ENCODE measurements at places on chromosomes 7 and 10.
A peak's percentile ranks its signal among the peaks of the same experiment; 100 is the strongest.

- peak; percentile 78 for DNase-seq
These were observed 15.4 kb downstream of the GPNMB start for GRCh38 chr7:23261843-23262452.

- no peak for DNase-seq
These were observed 62.5 kb upstream of the KMT2E start for GRCh38 chr7:104951546-104951945.

DNA sequence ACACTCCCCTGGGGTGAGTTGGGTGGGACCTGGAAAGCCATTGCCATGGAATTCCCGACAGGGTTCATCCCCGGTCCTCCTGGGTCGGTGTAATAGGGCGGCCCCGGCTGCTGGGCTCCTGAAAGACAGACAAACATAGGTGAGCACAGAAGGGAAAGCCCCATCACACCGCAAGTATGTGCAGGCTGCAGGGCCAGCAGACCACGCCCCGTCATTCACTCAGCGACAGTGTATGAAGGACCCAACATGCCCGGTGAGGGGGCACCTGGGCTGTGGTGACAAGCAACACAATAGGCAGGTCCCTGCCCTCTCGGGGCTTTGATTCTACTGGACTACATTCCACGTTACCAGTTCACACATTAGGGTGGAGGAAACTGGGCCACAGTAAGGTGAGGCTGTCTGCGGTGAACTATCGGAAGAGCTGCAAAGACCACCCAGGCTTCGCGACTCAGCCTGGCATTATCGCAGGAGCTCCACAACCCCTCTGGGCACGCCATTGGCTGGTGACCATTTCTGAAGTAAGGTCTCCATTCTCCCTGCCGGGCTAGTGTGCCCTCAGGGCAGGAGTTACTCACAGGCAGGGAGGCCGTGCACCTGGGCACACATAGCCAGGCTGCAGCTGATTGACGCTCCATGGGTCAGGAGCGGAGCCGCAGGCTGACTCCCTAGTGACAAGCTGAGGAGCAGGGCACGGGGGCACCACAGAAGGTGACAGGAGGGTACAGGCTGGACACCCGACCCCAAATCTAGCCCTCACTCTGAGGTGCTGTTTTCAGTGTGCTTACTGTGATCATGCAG, 99.2 kb downstream of the VOPP1 start:
- DNase-seq = peak; percentile 31

GRCh38 chr10:126336801-126337200, 51.5 kb downstream of the ADAM12 start:
- DNase-seq = no peak

- peak; percentile 38 for DNase-seq
These were observed 2.9 kb downstream of the TECPR1 start for GRCh38 chr7:98249106-98249505.

GRCh38 chr10:44731283-44731682, 179.9 kb upstream of the TMEM72 start:
- DNase-seq = no peak

DNA sequence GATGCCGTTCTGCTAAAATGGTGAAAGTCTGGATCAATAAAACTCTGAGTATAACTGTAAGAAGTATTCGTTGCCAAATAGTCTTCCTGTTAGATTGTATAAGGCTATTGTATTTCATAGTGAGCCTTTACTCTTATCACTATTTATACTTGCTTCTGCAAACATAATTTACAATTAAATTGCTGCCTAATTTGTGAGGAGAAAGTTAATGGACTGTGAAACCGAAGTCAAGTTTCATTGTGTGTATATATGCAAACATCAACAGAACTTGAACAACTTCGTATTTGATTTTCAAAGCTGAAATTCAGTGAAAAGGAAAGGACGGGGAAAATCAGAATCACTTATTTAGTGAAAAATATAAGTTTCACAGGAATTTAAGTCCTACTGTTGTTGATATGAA, 135.9 kb upstream of the CCDC6 start:
- DNase-seq = peak; percentile 75

DNA sequence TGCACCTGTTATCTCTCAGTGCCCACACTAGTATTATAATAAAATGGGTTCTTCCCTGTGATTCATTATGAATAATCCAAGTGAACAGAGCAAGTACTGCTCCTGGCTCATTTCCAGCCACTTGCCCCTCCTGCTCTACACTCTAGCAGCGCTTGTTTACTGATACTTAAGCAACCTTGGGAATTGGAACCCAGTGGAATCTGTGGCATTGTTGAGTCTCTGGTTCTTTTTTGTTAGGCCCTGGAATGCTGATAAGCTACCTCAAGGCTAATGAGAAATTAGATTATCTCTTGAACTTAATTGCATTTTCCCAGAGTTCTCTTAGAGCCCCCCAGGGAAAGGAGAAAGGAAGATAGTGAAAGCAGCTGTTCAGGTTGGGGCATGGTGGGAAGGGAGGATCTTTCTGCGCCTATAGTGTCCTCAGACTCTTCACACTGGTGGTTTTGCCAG, 34.0 kb downstream of the PRKAR2B start:
- DNase-seq = peak; percentile 22

DNA sequence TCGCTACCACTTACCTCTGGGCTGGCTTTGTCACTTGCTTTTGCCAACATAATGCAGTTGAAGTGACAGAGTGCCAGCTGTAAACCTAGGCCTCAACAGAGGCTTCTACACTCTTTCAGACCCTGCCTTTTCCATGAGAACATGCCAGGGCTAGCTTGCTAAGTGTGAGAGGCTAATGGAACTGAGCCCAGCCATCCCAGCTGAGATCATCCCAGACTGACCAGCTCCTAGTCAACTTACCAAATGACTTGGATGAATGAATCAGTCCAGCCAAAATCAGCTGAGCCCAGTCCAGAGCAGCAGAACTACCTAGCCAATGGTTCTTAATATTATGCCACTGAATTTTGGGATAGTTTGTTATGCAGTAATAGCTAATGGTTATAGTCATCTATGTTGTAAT, 34.7 kb upstream of the MKLN1 start:
- no peak for DNase-seq

GRCh38 chr7:26861050-26861449, 3.3 kb downstream of the SKAP2 start:
- peak; percentile 81 for DNase-seq

DNA sequence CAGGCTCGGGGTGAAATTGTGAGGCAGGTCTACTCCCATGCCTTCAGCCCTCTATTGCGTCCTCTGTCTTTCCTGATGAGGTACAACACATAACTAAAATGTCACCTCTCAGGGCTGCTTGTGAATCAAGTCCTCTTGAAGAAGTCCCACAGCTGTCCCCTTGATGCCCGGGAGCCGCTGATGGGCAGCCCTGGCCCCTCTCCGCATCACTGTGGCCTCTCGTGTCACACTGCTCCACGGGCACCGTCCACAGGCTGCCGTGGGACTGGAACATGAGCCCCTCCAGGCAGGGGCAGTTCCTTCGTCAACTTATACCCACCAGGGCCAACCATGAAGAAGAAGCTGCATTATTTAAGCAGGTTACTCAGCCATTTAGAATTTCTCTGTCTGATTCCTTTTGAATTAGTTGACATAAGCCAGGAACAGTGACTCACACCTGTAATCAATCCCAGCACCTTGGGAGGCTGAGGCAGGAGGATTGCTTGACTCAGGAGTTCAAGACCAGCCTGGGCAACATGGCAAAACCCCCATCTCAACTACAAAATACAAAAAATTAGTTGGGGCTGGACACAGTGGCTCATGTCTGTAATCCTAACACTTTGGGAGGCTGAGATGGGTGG, 58.5 kb upstream of the UBE3C start:
- no peak for DNase-seq

GRCh38 chr7:151342102-151342646, 562 bp downstream of the NUB1 start:
- peak; percentile 32 for DNase-seq

DNA sequence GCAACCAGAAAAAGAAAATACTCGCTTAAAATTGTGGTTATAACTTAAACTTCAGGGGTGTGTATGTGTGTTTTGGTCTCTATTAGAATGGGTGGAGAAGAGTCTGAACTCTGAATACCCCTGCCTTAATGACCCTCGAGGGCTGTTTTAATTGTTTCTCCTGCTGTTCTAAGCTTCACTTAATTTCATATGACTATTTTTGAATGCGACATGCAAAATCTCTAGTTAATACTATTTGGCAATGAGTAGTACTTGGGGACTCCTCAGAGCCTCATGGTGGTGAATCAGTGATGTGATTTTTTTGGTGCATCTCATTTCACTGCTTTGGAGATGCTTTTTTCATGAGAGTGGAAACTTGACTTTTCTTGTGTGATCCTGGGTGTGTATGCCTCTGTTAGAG, 178.6 kb downstream of the CDK14 start:
- no peak for DNase-seq

DNA sequence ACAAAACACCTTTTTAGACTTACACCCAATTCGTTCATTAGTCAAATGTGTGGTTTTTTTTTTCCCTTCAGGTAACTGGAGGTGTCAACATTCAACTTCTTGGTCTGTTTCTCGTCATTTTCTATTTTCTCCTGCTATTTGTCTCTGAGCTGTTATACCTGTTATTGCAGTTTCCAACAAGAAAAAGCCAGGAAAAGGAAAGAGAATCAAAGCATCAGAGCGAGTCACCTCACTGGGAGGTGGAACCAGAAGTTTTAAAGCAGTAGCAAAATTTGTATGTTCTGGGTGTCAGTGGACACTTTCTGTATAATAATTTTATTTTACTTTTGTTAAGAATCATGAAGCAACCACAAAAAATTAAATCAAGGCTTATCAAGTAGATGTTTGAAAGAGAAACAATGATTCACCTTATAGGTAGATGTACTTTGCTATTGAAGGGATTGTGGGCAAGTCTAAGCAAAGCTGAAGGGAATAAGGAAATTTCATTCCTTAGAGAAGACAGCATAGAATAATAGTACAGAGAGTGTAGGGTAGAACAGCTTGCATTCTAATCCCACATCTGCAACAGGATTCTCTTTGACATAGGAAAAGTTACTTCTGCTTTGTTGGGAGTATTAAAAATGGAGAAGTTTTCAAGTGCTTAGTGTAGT, 675.8 kb downstream of the PCDH15 start:
- no peak for DNase-seq

GRCh38 chr7:2076649-2077064, 156.1 kb downstream of the MAD1L1 start:
- DNase-seq = no peak

Data from NCI-H69 (cell line).